Left lung (tissue), 14 donors: ENCODE measurements at places on chromosomes 5 and 9. TPM values are rescaled to one million over a fixed set of nuclear protein-coding genes. Genes with fewer than 3 reads are reported as not detected.

GRCh38 chr5:65774346-65774745 is 52.3 kb downstream of the NLN start:
- no peaks in the 10 kb centered on the region for H3K27me3 ChIP-seq
- DNase-seq: no peak
- H3K27ac ChIP-seq: no peak overlapping the region
- H3K36me3 ChIP-seq: no peaks in the 10 kb centered on the region
- H3K4me1 ChIP-seq: peaks cover 12% of the 10 kb centered on the region

DNA sequence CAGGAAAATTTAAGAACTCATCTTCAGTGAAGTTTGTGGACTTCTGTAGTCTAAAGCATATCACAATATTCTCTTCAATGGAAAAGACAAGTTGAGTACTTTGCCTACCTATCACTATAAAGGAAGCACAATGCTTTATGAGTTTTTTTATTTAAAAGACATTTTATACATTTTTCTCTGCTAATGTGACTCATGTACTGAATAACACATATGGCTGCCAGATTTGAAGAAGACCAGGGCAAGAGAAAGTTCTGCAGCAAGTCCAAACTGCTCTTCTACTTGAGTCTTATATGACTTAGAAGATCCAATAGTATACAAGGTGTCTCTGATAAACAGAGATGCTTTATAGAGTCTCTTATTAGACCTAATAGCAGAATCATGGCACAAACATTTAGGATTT is 978.4 kb downstream of the TLE4 start:
- H3K4me3 ChIP-seq: no peak overlapping the region
- H3K36me3 ChIP-seq: no peaks in the 10 kb centered on the region
- H3K27ac ChIP-seq: no peak overlapping the region
- no peak for DNase-seq
- H3K27me3 ChIP-seq: no peaks in the 10 kb centered on the region

DNA sequence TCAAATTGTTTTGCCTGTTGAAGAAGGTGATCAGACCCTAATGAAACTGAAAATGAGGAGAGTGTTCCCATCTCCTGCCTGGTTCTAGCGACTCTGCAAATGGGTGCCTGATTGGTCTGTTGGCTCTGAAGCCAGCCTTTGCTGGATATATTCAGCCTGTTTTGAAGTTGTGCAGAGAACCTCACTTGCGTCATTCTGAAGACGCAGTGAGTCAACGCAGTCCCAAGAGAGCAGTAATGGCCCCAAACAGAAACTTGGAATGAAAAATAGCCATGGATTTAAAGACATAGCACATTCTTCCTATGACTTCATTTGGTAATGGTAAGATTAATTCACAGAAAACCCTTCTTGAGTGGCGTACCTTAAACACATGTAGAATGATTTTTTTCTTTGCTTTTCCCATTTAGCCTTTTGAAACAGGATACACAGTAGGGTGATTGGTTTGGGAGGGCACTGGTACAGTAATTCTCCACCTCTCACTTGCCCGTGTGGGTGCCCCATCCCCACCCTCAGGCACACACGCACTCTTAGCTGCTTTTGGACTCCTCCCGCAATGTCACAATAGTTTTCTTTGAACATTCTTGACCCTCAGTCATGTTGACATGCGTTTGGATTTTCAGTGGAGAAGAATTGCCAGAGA is 54.1 kb upstream of the ABL1 start:
- DNase-seq: peak; percentile 81
- H3K27me3 ChIP-seq: no peaks in the 10 kb centered on the region
- H3K4me3 ChIP-seq: no peak overlapping the region
- H3K27ac ChIP-seq: peak overlapping the region; percentile 87
- H3K4me1 ChIP-seq: no peaks in the 10 kb centered on the region
- no peaks in the 10 kb centered on the region for H3K36me3 ChIP-seq

DNA sequence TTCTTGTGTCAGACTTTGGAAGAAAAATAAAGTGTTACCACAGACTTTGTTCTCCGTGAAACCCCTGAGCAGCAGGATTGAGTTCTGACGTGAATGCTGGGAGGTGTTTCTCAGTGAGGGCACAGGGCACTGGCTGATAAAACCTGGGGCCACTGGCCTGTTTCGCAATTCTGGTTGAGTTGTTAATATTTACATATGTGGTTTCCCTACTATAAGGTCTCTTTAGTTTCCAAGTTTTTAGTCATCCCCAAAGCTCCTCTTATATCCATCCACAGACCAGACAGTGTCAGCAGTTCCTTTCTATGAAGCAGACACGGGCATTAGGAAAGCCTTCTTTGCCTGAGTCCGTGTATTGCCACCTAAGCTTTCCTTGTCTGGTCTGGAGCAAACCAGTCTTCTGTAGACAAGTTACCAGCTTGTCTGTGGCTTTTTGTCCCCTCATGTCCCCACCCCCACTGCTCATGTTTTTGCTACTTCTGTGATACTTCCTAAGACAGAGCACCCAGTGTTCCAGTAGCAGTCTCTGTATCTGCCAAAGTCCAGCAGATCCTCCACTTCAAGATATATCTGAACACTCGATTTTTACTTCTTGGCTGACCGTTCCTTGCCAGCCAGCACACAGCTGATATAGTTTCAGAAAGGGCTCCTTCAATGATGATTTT is 42.0 kb downstream of the ACO1 start:
- H3K4me3 ChIP-seq: no peak overlapping the region
- no peaks in the 10 kb centered on the region for H3K36me3 ChIP-seq
- H3K4me1 ChIP-seq: no peaks in the 10 kb centered on the region

- H3K27ac ChIP-seq: no peak overlapping the region
- DNase-seq: no peak
- no peaks in the 10 kb centered on the region for H3K27me3 ChIP-seq
Measured at GRCh38 chr5:72183101-72183520, 75.8 kb downstream of the MAP1B start.

- no peak overlapping the region for H3K27ac ChIP-seq
- H3K36me3 ChIP-seq: no peaks in the 10 kb centered on the region
- no peak for DNase-seq
- no peaks in the 10 kb centered on the region for H3K27me3 ChIP-seq
- no peak overlapping the region for H3K4me3 ChIP-seq
Measured at GRCh38 chr9:75487856-75488718, 399.8 kb downstream of the OSTF1 start.

DNA sequence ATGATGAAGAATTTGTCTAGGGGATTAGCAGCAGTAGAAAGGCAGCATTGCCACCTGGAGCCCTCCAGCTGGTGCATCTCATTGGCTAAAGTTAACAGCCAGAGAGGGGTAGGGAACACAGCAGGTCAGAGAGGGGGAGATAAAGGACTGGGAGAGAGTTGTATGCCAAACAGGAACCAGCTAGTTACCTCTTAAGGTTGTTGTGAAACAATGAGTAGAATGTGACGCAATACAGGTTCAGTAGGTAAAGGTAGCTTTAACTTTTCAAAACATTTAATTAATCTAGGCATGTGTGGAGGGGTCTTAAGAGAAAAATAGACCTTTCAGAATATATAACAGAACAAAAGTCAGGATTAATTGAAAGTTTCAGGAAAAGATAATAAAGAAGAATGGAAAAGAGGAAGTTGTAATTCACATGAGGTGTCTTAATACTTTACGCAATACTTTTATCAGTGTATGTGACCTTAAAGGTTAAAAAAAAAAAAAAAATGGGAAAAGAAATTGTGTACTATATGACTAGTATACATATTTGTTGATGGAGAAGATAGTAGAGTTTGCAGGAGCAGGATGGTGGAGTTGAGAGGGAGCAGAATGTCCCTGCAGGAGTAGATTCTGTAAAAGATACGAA is 14.3 kb downstream of the FBXO38 start:
- no peak overlapping the region for H3K4me3 ChIP-seq
- peak; percentile 31 for DNase-seq
- H3K36me3 ChIP-seq: peaks cover 46% of the 10 kb centered on the region
- H3K4me1 ChIP-seq: peaks cover 9% of the 10 kb centered on the region

DNA sequence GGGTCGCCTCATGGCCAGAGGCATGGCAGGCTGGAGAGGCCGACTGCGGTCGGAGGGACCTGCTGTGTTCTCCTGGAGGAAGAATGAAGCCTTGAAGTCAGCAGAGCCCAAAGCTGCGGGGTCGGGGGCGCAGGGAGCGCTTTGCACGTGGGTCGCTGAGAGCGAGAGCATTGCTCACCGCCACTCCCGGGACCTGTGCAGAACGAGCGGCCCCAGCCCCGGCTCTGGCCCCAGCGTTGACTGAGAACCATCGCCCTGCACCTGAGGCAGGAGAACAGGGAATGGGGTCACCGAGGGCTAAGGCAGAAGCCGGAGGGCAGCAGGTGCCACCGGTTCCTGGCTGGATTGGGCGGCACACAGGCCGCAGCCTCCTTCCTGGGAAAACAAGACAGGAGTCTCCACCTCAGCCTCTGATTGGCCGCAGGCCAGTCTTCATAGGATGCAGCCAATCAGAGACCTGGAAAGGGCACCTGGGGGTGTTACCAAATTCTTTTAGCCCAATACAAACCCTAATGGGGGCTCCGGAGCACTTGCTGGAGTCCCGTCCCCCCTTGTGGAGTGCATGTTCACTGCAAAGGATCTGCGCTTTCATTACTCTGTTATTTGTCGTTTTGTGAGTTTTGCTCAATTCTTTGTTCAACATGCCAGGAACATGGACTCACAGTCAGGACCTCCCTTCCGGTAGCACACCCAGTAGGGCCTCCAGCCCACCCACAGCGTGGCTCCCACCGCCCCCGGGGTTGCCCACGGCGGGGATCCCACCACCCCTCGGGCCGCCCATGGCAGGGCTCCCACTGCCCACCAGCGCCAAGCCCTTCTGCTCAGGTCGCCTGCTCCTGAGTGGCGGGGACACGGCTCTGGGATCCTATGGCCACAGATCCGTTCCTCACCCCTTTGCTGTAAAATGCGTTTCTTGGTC is 24.7 kb upstream of the SLC6A19 start:
- no peaks in the 10 kb centered on the region for H3K4me1 ChIP-seq
- H3K36me3 ChIP-seq: no peaks in the 10 kb centered on the region
- H3K4me3 ChIP-seq: no peak overlapping the region

- H3K27me3 ChIP-seq: no peaks in the 10 kb centered on the region
- no peak for DNase-seq
- H3K36me3 ChIP-seq: no peaks in the 10 kb centered on the region
- H3K27ac ChIP-seq: no peak overlapping the region
Measured at GRCh38 chr9:80632041-80632440, 1057.3 kb downstream of the TLE1 start.

- H3K36me3 ChIP-seq: no peaks in the 10 kb centered on the region
- no peak for DNase-seq
- H3K27me3 ChIP-seq: no peaks in the 10 kb centered on the region
Measured at GRCh38 chr5:109125755-109126429, 283.9 kb downstream of the PJA2 start.

GRCh38 chr5:64625678-64626077 is 64.6 kb upstream of the SHISAL2B start:
- no peak overlapping the region for H3K27ac ChIP-seq
- no peaks in the 10 kb centered on the region for H3K27me3 ChIP-seq
- no peak for DNase-seq
- H3K4me1 ChIP-seq: no peaks in the 10 kb centered on the region
- H3K36me3 ChIP-seq: no peaks in the 10 kb centered on the region
- no peak overlapping the region for H3K4me3 ChIP-seq

DNA sequence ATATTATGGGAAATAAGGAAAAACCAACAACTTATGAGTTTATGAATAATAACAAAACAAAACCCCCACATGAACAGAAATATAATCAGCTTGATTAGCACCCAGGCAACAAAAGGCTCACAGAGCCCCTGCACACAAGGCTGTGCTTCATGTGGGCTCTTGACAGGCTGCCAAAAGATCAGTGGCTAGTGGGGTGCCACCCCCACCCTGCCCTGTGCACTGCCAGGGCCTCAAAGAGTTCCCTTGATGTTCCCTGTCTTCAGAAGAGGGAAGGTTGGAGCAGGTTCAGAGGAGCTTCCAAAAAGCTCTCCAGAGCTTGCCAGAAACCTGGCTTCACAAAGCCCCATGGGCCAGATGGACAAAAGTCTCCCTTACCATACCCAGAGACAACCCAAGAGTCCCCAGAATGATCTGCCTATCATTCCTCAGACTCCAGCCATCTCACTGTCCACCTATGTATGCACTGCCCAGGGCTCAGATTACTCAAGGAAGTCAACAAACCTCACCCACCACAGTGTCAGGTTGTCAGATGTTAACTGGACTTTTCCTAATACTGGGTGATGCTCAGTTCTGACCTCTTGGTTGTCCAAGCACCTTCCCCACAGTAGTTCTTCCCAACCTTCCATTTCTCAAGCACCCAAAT is 87.5 kb downstream of the SIL1 start:
- no peak overlapping the region for H3K4me3 ChIP-seq
- no peaks in the 10 kb centered on the region for H3K36me3 ChIP-seq
- no peaks in the 10 kb centered on the region for H3K4me1 ChIP-seq
- H3K27me3 ChIP-seq: no peaks in the 10 kb centered on the region
- no peak overlapping the region for H3K27ac ChIP-seq

DNA sequence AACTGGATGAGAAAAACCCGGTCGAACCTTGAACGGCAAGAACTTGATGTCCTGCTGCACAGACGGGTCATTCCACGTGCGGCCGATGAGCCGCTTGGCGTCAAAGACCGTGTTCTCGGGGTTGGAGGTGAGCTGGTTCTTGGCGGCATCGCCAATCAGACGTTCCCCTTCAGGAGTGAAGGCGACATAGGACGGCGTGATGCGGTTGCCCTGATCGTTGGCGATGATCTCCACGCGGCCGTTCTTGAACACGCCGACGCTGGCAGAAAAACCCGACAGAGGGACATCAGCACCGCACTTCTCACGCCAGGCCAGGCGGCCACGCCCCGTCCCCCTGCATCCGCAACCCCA is 519 bp downstream of the HSPA5 start:
- DNase-seq: no peak
- no peaks in the 10 kb centered on the region for H3K27me3 ChIP-seq
- H3K4me3 ChIP-seq: peak overlapping the region; percentile 80
- peak overlapping the region; percentile 95 for H3K27ac ChIP-seq
- H3K36me3 ChIP-seq: peaks cover 45% of the 10 kb centered on the region

The ACOT12 gene
- polyA plus RNA-seq: 0.77 TPM

The DIPK1B gene
- 35.2 TPM for polyA plus RNA-seq

The FKBP15 gene
- polyA plus RNA-seq: 31.8 TPM

The GNA14 gene
- polyA plus RNA-seq: 11.9 TPM

The PCDHB8 gene
- polyA plus RNA-seq: 0.72 TPM

The AQP3 gene
- 31.5 TPM for polyA plus RNA-seq

The SMIM23 gene
- polyA plus RNA-seq: not detected

The TEX48 gene
- polyA plus RNA-seq: 0.35 TPM
